ENCODE measurements at places on chromosomes 12 and 14.

DNA sequence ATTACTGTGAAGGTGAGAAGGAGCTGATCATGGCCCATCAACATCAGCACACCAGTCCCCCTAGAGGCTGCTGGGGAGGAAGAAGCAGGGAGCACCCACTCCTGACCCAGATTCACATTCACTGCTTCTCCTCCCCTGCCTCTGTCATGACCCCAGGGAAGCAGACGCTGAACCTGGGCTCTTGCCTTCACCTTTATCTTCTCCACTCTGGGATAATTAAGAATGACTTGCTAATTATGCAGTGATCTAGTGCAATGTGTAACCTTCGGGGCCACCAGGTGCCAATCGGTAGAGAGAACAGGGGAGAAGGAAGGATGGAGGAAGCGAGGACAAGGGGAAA, 44.4 kb upstream of the IQSEC3 start:
- no peak for DNase-seq

GRCh38 chr12:83920821-83921547, 991.6 kb downstream of the SLC6A15 start:
- no peak for DNase-seq

DNA sequence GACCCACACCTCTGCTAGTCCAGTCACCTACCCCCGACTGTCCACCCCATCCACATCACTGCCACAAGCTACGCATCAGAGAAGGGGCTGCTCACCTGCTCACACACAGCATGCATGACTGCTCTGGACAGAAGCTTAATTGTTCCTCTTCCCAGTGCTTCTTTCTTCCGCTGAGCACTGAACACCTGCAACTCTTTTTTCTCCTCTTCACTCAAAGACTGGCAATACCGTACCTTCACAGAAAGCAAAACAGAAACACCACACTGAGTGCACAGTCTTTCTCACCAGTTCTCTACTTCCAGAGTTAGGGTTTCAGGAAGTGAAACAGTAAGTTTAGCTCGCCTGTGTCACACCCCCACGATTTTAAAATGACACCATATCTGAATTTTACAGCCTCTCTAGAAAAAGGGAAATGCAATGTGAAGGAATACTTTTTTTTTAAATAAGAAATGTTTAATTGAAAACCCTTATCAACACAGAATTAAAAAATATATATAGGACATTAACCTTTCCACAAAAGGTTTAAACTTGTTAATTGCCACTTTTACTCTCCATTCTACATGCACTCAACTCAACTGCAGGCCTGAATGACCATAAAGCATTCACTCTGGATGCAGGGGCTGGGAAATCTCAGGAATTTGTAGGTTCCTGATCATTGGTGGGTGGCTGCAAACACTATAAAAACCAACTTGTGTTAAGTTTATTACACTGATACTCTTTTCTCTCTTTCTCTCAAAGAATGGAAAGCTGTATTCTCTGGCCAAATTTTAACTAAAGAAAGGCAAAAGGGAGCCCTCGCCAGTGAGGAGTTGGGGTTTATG, 120.0 kb downstream of the PRICKLE1 start:
- no peak for DNase-seq

GRCh38 chr14:60327447-60328331, 78.7 kb downstream of the PPM1A start:
- peak; percentile 49 for DNase-seq

- DNase-seq, result no peak
Measured at GRCh38 chr12:106068296-106068695, 70.5 kb downstream of the NUAK1 start.

DNA sequence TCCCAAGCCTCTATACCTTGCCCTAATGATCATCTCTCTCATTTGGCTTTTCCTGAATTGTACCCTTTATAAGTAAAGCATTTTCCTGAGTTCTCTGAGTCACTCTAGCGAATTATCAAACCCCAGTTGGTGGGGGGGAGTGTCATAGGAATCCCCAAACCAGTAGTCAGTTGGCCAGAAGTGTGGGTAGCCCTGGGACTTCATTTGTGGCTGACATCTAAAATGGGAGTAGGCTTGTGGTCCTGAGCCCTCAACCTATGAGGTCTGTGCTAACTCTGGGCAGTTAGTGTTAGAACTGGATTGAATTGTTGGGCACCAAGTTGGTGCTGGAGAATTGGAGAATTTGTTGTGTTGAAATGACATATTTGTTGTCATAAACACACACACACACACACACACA, 91.3 kb downstream of the BBS10 start:
- no peak for DNase-seq

- no peak for DNase-seq
Measured at GRCh38 chr12:95074766-95075165, 1.3 kb upstream of the NR2C1 start.

All from erythroblast (primary cell).